Hindlimb muscle (tissue), 1 donor: ENCODE measurements at places on chromosomes 4 and X.

DNA sequence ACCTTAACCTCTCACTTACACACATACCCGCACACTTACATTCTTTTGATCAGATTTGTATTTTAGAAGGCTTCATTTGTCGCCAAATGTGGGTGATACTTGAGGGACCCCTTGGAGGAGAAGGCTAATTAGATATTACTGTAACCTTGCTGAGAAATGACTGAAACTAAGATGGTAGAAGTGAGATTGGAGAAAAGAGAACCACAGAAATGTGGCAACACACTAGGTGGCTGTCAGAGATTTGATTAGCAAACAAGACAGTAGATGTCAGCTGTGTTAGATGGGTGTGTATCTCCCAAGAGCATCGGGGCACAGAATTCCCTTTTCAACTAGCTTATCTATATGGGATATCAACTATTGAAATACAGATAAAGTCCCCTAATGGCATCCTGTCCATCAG is 149.3 kb upstream of the FABP2 start:
- no peak for DNase-seq

DNA sequence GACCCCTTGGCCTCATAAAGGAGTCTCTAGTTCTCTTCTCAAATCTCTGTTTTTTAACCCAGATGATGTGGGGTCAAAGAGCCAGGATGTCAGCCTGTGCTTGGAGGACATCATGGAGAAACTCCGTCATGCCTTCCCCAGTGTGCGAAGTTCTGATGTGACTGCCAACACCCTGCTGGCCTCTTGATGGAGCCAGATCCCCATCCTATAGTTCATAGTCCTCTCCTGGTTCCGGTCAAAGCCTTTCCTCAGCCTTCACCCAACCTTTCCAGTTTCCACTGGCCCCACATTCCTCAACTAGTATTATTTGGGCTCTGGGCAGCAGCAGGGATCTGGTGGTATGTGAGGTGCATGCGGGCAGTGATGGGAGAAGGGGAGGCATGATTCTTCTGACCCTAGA is 30.7 kb downstream of the TAF7L start:
- no peak for DNase-seq

DNA sequence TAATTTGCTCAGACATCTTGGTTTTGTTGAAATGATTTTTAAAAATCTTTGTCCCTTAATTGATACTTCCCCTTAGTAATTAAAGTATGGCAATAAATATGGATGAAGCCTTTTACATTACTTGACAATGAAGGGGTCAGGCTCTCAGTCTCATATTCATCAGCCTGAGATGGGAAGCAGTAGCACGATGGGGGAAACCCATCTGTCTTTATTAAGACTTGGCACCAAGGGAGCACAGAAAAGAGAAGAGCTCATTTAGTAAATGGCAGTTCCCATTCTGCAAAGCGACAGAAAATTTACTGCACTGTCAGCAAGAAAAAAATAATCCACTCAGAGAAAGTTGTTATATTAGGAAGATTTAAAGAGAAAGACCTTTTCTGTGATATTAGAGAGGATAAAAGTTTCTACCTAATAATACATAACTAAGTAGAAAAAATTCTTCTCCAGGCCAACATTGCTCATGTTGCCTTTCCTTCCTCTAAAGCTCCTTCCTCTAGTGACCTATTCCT is 7.9 kb upstream of the SERTM2 start:
- DNase-seq, result no peak

DNA sequence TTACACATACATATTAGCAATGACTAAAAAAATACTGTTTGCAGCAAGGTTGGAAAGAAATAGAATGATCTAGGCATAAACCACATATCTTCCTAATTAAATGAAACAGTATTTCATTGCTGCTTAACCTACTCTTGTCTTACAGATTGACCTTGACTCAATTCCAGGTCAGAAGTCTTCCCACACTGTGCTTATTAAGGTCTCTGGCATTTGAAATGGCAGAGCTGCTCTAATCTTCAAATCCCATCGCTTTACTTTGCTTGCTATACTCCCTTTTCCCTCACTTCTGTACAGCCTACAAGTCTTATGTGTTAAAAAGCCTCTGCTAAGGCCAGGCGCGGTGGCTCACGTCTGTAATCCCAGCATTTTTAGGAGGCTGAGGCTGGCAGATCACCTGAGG is 424.5 kb downstream of the RPA4 start:
- no peak for DNase-seq

GRCh38 chr4:48015678-48016077 is 803 bp downstream of the CNGA1 start:
- DNase-seq, result no peak

- DNase-seq, result no peak
Observed at GRCh38 chrX:39654183-39654925, 443.4 kb downstream of the BCOR start.

DNA sequence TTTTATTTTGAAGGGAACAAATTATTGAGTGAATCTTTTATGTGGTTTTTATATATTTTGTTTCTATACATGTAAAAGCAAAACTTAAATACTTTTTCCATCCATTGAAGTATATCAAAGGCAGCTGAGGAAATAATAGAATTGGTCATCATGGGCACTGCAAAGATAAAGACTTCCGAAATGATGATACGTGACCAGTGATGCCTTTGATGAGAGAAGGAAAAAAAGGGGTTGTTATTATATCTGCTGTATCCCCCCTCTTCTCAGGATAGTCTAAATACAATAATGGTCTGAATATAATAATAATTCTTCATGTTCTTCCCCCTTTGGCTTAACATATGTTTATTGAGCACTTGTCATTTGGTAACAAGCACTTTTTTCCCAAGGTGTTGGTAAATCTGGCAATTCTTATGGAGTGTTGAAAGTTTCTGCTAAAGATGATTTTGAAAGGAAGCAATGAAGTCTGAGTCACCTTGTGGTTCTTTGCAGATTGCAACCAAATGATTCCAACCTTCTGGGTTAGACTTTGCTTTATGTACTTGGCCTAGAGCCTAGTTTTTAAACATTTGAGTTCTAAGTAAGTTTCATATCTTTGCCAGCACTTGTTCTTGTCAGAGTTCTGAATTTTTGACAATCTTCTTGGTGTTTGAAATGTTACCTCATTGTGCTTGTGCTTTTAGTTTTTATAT is 60.8 kb downstream of the USP9X start:
- no peak for DNase-seq

DNA sequence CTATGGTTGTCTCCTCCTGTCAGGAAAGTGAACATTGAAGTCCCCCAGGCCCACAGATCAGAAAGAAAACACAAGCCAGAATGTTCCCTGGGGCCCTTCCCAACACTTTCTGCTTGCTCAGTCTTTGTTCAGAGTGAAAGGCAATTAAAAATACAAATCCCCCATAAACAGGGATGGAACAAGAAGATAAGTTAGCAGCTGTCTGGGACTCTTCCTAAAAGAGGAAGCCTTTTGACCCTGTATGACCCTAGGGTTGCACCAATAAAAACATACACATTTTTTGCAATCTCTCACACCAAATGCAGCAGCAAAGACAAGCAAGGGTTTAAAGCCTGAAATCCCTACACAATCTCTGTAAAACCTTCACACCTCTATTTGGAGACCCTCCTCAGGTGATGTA is 22.6 kb downstream of the IRF2 start:
- DNase-seq, result no peak

GRCh38 chrX:15416133-15416993 is 32.1 kb upstream of the VEGFD start:
- DNase-seq, result no peak

DNA sequence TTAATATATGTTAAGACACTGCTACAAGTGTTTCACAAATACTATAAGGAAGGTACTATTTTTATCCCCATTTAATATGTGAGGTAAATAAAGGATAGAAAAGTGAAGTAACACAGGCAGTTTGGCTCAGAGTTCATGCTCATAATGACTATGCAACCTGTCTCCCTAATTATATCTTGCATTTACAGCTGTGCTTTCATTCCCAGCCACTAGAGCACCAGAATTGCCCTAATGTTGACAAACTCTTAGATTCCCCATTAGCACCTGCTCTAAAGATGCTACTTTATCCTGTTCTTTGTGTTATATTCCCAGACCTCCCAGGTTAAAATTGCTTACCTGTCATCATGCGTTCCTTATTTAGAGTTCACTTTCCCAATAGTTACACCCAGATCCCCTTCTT is 833.6 kb downstream of the CCSER1 start:
- DNase-seq, result no peak

DNA sequence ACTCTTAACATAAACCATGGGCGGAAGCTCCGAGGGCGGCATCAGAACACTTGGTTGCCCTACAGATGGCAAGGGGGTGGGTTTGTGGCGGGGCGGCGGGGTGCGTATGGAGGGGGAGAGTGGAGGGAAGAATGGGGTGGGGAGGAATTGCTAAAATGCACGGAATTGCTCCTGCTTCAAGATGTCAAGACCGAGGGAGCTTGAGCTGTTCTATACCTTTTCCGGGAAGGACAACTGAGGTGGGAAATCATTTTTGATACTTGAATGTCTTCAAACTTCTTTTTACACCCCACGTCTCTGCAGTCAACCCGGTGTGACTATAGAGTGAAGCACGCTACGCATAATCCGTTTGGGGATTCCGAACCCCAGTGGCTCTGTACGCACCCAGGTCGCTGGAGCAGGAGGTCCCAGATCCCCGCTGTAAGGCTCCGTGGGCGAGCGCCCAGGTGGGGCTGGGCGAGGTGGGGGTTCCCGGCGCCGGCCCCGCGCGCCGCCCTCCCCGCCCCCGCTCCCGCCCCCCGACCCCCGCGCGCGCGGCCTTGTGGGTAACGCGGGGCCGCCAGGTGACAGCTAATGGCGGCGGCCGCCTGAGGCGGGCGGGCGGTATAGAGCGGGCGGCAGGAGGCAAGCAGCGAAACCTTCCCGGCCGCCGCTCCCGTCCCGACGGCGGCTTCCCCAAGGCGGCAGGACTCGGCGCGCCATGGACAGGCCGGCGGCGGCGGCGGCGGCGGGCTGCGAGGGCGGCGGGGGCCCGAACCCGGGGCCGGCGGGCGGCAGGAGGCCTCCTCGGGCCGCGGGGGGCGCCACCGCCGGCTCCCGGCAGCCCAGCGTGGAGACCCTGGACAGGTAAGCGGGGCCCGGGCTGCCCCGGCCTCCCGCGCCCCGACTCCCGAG is at the start of gene MTMR1:
Gene MTMR1 (plus strand): TSS at position 566 of the 894 bp plus-strand sequence. CDS start 135 bp downstream, at position 701.
- peak; percentile 33 for DNase-seq

- no peak for DNase-seq
Observed at GRCh38 chr4:81883004-81883403, 411.3 kb upstream of the RASGEF1B start.

- no peak for DNase-seq
Observed at GRCh38 chr4:175253184-175253902, 335.2 kb downstream of the ADAM29 start.

DNA sequence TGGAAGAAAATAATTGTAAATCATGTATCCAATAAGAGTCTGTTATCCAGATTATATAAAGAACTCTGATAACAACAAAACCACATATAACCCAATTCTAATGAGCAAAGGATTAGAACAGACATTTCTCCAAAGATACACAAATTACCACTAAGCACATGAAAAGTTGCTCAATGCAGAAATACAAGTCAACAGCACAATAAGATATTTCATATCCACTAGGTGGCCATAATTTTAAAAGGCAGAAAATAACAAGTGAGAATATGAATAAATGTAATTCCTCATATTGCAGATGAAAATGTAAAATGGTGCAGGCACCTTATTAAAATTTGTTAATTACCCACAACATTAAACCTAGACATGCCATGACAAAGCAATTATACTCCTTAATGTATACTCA is 73.9 kb upstream of the ZCCHC13 start:
- DNase-seq, result no peak

GRCh38 chrX:77070202-77070918 is 376.8 kb upstream of the FGF16 start:
- DNase-seq, result no peak

DNA sequence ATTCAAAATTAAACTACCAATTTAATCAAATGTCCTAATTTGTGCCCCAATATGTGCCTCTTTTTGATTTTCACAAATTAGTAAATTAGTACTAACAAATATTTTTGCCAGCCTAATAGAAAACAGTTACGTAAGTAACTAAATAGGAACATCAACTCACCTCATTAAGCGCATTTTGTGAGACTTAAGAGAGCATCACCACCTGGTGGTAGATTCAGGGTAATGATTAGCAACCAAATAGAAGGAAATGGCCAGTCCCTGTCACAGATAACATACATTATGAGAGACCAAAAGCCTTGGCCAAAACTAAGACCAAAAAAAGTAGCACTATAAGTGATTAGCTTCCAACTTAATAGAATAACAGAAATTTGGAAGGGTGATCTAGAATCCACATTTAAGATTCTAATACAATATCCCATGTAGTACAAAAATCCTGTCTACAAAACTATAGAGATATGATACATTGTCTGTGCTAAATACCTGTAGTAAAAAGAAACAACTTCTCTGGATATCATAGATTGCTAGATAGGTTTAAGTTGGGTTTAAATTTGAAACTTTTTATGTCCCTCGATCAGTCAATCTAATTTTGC is 46.7 kb downstream of the C4orf46 start:
- peak; percentile 50 for DNase-seq

DNA sequence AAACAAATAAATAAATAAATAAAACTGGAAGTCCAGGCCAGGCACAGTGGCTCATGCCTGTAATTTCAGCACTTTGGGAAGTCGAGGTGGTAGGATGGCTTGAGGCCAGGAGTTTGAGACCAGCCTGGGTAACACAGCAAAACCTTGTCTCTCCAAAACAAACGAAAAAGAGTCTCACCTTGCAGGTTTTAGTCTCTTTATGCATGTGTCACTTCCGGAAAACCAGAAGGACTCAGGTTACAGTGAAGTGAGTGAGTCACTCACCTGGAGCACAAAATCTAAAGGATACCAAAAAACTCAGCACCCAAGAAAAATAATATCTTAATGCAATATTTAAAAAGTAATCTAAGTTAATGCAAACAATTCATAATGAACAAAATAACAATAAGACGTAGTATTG is 20.1 kb upstream of the SLC34A2 start:
- no peak for DNase-seq

DNA sequence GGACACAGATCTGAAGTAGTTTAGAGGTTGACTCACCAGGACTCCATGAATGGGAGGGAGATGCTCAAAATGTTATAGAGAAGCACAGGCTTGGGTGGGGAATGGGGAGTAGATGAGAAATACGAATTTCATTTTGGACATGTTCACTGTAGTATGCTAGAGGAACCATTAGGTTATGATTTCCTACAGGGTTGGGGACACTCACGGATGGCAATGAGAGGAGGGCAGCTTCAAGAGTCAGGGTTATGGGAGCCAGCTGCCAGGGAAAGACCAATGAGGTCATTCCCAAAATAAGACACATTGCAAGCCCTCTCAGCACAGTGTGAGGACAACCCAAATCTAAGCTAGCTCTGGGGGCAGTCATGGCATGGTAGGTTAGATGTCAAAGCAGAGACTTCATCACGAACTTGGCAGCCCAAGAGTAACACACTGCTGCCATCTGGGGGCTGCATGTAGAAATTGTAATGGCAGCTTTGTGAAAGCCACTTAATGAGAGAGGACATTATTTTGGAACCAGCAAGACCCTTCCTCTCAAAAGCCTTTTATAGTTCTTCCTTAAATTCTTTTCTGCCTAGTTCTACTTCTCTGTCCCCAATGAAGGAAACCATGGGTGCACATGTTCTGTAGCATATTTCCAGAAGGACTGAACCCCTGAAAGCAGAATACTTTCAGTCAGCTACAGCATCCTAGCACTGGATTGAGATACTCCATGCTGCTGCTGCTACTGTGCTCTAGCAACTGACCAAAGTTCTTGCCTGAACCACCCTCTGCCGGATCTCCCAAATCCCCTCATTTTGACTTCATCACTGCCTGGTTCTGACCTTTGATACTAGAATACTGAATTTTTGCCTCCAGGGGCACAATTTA is 16.2 kb upstream of the ZCCHC12 start:
- DNase-seq, result peak; percentile 51

- DNase-seq, result no peak
Observed at GRCh38 chr4:137025484-137026059, 506.7 kb downstream of the PCDH18 start.

- DNase-seq, result peak; percentile 70
Observed at GRCh38 chr4:124060261-124060918, 652.1 kb downstream of the ANKRD50 start.
